IPS DF 6.9 (cell line): ENCODE measurements at places on chromosomes 4 and X.

GRCh38 chrX:109448282-109448938 is 33.5 kb downstream of the GUCY2F start:
- DNase-seq: no peak

- no peak for DNase-seq
Observed at GRCh38 chr4:150115851-150116250, 37.6 kb downstream of the DCLK2 start.

DNA sequence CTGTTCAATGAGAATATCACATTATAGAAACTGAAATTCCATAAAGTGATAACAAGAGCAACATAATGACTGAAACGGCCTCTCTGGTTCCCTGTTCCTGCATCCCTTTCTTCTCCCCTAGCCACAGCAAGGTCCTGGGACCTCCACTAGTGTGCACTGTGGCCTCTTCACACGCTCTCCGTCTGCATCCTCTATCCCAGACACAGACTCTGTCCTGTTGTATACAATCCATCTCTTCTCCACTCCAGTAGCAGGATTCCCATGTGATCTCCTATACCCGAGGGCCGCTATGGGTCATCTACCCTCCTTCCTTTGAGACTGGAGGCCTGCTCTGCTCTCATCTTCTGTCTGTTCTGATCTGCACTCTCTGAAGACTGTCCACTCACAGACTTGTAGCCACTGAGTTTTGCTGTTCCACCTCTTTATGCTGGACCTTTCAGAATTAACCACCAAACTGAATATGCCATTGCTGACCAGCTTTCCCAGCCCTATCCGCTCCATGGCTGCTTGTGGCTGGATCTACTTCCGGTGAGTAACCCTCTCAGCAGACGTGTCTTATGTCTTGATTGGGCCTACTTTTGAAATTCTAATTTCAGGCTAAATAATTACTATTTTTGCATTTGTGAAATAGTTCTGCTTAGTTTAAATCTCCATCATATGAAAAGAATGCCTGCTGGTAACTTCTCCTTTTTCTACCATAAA is 105.1 kb upstream of the NAP1L5 start:
- DNase-seq: no peak

- DNase-seq: no peak
Observed at GRCh38 chr4:112775801-112776200, 138.9 kb downstream of the LARP7 start.

- peak; percentile 22 for DNase-seq
Observed at GRCh38 chrX:43557792-43558191, 98.3 kb upstream of the MAOA start.

DNA sequence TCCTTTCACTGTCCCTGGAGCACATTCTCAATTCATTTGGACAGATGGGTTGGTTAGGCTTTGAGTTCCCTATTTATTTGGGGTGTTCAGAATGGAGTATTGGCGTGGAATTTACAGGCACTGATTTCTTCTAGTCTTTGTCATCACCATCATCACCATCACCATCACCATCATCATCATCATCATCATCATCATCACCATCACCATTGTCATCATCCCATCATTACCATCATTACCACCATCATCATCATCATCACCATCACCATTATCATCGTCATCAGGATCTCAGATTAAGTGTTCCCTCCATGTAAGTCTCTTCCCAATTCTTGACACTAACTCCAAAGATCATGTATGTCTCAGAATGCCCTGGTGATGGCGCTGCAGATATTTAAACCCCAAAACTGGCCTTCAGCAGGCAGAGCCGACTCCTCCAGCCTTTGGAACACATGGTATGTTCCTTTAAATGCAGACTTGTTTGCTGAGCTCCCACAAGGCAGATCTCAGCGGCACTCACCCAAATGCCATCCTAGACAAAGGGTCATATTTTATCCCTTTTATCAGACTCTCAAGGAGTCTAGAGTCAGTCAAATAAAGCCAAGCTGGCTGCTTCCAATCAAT is 19.8 kb upstream of the FAM9A start:
- peak; percentile 27 for DNase-seq

- no peak for DNase-seq
Observed at GRCh38 chrX:308821-309520, 9.6 kb downstream of the GTPBP6 start.

- no peak for DNase-seq
Observed at GRCh38 chr4:184548316-184548647, 73.9 kb upstream of the IRF2 start.

DNA sequence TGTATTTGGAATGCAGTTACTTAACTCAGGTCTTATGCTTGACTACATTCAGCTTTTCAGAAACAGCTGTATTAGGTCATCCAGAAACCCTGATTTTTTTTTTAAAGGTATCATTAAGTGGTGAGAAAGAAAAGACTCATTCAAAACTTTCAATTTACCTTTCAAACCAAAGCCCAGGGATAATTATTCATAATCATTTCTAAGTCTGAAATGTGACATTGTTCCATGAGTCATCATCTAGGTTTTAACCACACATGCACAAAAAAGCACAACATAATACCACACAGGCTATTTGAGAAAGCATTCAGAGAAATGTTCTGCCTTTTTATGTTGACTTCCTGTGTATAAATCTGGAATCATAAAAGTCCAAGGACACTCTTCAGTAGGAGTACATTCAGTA is 288.2 kb downstream of the IL1RAPL2 start:
- no peak for DNase-seq

- DNase-seq: no peak
Observed at GRCh38 chrX:103687073-103687695, 685 bp upstream of the MORF4L2 start.

- no peak for DNase-seq
Observed at GRCh38 chr4:112153211-112153791, 8.0 kb downstream of the FAM241A start.

DNA sequence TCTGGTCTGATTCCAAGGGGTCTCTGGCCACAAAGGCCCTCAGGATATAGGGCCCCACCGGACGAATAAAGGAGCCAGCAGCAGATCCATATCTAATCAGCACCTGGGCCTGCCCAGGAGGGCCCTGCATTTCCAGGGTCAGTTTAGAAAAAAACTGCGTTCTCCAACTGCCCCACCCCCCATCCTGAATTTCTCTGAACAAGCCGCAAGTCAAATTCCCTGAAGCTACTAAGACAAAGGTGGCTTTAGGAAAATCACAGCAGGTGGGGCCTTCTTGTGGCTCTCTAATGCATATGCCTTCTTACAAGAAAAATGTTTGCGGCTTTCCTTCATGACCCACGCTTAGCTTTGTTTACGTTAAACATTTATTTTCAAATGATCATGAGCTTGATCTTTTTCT is 76.6 kb downstream of the MBNL3 start:
- peak; percentile 37 for DNase-seq

DNA sequence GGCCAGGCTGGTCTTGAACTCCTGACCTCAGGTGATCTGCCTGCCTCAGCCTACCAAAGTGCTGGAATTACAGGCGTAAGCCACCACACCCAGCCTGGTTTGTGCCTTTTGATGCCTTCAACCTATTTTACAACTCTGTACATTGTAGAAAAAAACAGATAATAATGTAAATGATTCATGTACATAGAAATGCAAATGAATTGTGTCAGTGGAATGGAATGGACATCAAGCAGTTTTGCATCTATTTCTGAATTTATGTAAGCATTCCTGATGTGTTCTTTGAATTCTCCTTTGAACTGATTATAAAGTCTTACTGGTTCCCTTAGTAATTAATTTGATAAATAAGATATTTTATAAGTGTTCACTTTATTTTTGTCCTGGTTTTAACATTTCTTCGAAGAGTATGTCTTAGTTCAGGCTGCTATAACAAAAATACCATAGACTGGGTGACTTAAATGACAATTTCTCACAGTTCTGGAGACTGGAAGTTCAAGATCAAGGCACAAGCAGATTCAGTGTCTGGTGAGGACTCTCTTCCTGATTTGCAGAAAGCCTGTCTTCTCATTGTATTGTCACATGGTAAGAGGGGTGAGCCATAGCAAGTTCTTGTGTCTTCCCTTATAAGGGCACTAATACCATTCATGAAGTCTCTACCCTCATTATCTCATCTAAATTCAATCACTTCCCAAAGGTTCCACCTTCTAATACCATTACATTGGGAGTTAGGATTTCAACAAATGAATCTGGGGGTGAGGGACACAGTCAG is 162.2 kb upstream of the S100G start:
- no peak for DNase-seq

DNA sequence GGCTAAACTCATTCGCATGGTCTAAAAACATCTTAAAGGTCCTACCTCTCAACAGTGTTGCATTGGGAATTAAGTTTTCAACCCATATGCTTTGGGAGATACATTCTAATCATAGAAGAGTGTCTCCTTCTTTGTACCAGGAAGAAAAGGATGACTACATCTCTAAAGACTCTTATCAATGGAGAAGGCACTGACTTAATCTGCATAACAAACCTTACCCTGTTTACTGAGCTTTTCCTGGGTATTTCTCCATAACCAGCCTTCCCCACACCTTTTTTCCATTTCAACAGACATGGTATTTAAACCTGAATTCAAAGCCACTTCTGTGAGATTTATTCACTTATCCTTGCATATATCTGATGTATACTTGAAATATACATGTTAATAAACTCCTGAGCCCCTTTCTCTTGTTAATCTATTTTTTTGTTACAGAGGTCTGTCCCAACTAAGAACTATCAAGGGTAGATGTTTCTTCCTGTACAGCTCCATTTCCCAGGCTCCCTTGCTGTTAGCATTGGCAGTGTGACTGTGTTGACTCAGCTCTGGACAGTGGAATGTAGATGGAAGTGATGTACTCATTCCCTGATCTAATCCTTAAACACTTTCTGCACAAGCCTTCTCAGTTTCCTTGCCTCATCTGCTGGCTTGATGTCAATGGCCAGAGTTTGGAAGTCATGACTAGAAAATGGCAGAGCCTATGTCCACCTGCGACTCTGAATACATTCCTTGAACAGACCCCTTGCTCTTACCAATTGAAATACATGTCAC is 148.9 kb upstream of the CPEB2 start:
- DNase-seq: no peak

GRCh38 chr4:67762086-67762485 is 7.9 kb upstream of the GNRHR start:
- DNase-seq: no peak

- no peak for DNase-seq
Observed at GRCh38 chrX:134013524-134013923, 28.1 kb upstream of the GPC3 start.

DNA sequence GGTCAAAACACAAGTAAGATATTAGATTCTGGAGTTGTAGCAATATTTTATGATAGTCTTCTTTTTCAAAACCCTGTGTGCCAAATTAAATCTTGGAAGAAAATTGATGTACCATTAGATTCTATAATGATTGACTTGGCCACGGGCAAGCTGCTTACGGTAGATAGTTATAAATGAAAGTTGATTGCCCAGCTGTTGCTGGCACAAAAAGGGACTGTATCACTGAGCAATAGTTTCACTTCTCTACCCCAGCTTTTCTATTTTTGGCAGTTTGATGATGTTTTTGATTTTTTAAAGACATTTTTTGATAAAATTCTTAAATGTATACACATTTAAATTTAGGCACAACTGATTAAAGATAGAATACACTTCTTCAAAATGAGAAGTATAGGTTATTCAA is 333.3 kb downstream of the TRAM1L1 start:
- no peak for DNase-seq

- no peak for DNase-seq
Observed at GRCh38 chrX:45907786-45908185, 637.4 kb downstream of the ZNF674 start.

GRCh38 chrX:30181353-30181752 is 34.0 kb upstream of the MAGEB2 start:
- DNase-seq: no peak

DNA sequence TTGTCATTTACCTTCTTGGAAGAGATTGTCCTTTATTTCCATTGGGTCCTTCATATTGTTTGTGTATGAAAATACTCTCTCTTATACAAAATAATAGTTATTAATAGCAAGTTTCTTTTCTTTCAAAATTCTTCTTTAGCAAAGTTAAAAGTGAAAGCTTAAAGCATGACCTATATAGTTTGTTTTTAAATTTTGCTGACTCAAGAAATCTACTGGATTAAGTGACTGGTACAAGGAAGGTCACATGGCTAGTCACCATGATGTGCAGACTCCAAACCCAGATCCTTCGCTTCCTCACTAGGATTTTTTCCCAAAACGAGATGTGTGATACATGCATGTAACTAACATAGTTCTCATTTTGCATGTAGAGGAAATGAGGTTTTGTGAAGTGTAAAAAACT is 322.7 kb downstream of the FRMPD4 start:
- no peak for DNase-seq

DNA sequence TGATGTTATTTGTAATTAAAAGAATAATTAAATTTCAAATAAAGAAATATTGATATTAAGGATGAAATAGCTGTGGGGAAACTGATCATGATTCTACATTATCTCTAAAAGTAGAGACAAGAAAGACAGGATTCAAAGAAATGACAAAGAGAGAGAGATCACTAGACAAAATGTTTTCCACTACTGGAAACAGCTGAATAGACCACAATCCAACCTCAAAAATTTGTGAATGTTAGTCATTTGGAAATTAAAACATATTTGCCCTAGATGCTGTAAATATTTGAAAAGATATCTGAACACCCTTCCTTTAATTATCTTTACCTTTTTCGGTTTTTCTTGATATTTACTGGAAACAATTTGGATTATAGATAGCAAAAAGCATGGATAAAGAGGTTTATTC is 414.9 kb downstream of the CENPC start:
- DNase-seq: no peak

- no peak for DNase-seq
Observed at GRCh38 chr4:152591396-152591795, 55.5 kb upstream of the FBXW7 start.

DNA sequence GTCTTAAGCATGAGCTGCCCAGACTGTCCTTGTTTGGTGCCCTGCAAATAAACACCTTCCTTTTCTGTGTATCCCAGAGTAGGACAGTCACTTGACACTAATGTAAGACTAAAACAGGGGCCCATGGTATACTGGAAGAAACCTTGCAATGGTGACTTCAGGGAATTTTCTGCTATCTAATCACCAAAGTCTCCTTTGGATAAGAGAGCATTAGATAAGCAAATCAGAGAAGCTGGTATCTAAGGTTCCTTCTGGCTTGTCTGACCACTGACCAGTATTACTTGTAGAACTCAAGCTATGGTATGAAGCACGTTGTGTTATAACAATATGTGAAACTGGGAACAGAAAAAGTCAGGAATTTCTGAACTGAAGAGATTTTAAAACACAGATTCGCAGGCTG is 173.9 kb downstream of the COL25A1 start:
- no peak for DNase-seq

GRCh38 chrX:48883729-48884128 is 13.8 kb downstream of the TIMM17B start:
- no peak for DNase-seq

DNA sequence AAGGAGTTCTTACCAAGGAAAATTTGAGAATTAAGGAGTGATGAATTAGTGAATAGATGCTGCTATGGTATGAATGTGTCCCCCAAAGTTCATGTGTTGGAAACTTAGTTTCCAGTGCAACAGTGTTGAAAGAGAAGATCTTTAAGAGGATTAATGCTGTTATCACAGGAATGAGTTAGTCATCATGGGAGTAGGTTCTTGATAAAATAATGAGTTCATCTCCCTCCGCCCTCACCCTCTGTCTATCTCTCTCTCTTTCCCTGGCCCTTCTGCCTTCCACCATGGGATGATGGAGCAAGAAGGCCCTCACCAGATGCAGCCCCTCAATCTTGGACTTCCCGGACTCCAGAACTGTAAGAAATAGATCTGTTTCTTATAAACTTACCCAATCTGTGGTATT is 38.3 kb upstream of the KLHL8 start:
- no peak for DNase-seq

GRCh38 chr4:123418351-123418931 is 21.8 kb downstream of the SPRY1 start:
- DNase-seq: peak; percentile 74

- DNase-seq: no peak
Observed at GRCh38 chrX:74902806-74903205, 22.4 kb downstream of the NEXMIF start.

GRCh38 chrX:15903186-15903681 is 48.6 kb upstream of the AP1S2 start:
- no peak for DNase-seq
